ENCODE measurements at places on chromosomes 1 and 21.

- no peak for DNase-seq
These were observed 1.8 kb downstream of the LAMB3 start for GRCh38 chr1:209650454-209650853.

DNA sequence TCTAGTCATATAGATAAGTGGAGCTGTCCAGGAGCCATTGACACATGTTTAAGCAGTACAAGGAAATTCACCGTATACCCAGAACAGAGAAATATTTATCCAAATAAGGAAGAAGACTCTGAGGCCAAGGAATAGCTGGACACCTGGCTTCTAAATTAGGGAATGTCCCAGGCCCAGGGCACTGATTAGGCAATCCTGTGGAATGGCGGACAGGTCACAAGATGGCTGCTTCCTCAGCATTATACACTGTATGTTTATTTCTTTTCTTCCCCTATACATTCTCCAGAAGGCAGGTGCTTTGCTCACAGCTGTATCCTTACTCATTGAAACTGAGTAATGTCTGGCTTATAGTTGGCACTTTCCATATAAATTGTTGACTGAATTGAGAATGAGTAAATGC is 59.4 kb downstream of the ST6GALNAC3 start:
- no peak for DNase-seq

GRCh38 chr1:203681739-203682138 is 55.1 kb downstream of the ATP2B4 start:
- no peak for DNase-seq

- DNase-seq: no peak
These were observed 6.7 kb upstream of the NADK start for GRCh38 chr1:1784933-1785332.

DNA sequence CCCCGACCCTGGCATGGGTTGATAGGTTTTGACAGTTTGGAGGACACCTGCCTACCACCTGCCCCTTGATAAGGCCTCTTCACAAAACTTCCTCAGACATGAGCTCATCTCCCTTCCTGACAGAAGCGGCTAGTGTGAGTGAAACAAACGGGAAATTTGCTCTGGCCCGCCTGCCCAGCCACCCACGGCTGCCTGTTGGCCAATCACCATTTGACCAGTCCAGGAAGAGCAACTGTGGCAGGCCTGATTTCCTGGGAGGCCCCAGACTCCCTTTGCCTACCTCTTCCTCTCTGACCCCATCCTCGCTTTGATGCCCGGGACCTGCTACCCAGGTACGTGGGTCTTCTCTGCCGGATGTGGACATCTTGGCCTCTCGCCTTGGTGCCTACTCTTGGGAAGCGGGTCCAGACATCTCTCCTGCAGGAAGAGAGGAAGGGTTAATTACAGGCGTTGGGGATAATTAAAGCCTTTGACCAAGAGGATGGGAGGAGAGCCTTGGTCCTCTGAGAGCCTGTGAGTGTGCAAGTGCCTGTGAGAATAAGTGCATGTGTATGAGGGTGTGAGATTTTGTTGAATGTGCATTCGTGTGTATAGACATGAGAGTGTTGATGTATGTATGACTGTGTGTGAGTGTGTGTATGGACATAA is 1.1 kb upstream of the EPHA2 start:
- no peak for DNase-seq

DNA sequence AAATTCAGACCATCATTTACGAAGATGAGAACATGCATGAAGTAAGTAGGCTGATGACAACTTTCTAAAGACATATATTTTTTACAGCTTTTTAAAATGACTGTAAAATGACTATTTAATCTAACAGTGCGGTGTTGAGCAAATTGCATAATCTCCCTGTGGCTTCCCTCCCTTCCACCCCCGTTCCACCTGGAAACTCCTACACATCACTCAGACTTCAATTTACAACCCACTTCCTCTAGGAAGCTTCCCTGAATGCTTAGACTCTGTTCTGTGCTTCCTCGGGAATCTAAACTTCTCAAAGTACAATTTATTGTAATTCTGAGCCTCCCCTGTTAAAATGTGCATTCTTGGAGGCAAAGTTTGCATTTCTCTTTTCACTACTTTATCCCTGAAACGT is 354.9 kb downstream of the DPYD start:
- DNase-seq: no peak

DNA sequence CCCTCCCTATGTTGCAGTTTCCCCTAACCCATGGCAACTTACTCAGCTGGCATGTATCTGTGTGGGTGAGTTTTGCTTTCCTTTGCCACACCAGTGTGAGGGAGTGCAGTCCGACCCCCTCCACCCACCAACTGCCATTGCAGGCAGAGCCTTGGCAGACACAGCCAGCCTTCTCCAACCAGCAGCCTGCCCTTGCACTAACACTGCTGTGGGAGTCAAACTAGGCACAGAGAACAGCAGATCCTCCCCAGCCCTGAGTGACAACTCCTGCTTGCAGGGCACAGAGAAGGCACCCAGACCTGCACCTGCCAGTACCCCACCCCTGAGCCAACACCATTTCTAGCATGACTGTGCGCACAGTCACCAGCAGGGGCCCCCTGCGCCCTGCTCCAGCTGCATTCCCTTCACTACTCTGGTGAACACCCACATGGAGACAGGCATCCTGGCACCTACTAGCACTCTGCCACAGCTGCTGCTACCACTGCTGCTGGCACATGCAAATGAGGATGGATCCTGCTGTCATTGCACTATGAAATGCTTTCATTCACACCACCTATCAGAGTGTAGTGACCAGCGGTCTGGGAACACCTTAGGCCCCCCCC is 98.4 kb downstream of the MAGI3 start:
- peak; percentile 20 for DNase-seq

DNA sequence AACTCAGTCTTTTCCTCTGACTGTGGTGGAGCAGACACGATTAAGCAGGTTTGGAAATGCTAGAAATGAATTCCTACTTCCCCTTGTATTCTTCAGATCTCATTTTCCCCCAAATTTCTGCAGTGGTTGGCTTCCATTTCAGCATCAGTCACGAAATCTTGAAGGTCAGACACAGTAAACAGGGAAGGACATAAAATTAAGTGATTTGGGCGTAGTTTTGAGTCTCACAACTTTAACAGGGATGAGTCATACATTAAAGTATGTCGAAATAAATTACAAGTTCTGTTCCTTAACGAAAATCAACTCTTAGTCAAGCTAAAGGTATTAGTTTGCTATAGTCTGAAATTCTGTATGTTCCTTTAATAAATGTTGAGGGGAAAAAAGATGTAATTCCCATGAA is 61.1 kb downstream of the HNRNPR start:
- no peak for DNase-seq

- DNase-seq: no peak
These were observed 79.6 kb downstream of the MAP3K21 start for GRCh38 chr1:233406994-233407631.

DNA sequence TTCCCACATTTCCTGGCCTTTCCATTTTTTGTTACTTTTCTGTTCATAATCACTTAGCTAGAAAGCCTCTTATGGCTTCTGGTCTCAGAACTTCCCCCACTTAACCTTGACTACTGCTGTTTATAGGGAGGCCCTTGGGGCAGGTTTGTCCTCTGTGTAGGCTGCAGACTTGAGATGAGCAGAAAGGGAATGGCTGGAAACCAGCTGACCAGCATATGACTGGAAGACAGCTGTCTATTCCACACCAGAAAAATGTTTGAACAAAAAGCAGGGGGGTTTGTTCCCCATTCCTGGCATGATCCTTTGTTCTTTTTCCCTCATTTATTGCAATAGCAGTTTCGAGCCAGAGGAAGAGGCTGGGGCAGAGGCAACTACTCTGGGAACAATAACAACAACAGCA is 4.9 kb upstream of the SH3D21 start:
- DNase-seq: no peak

- DNase-seq: no peak
These were observed 286.0 kb downstream of the HLX start for GRCh38 chr1:221164951-221165838.

DNA sequence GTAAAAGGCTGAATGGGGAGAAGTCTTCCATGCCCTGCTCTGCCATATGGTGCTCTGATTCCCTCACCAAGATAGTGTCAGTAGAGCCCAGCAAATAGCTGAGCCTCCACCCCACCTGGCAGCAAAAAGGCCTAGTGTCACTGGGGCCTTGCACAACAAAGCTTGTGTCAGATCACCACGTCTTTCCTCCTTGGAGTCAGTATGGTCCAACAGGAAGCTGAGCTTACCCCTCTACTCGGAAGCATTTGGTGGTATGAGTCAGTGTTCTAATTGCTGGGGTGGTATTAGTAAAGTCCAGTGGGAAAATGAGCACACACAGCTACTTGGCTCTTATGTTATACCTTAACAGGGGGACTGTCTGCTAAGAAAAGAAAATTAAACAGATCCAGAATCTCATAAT is 18.7 kb upstream of the RRP15 start:
- no peak for DNase-seq

- peak; percentile 89 for DNase-seq
These were observed 12.3 kb upstream of the SEMA4A start for GRCh38 chr1:156140879-156141707.

GRCh38 chr1:78491451-78492071 is 787 bp downstream of the PTGFR start:
- peak; percentile 40 for DNase-seq

DNA sequence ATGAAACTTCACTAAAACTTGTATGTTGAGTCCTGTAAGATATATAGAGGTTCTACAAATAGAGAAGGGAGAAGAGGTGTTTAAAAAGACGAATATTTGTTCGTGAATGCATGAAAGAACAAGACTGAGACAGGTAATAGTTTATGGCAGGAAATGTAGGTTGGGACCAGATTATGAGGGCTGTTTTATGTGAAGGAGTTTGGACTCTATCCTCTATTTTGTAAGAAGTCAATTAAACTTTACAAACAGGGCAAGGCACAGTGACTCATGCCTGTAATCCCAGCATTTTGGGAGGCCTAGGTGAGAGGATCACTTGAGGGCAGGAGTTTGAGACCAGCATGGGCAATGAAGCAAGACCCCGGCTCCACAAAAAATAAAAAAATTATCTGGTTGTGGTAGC is 5.7 kb downstream of the SLC35A3 start:
- DNase-seq: no peak

GRCh38 chr21:34668803-34669148 is at the start of gene CLIC6:
Gene CLIC6 (plus strand): TSS chr21:34668994. CDS start chr21:34669389, 395 bp downstream.
- DNase-seq: peak; percentile 76

DNA sequence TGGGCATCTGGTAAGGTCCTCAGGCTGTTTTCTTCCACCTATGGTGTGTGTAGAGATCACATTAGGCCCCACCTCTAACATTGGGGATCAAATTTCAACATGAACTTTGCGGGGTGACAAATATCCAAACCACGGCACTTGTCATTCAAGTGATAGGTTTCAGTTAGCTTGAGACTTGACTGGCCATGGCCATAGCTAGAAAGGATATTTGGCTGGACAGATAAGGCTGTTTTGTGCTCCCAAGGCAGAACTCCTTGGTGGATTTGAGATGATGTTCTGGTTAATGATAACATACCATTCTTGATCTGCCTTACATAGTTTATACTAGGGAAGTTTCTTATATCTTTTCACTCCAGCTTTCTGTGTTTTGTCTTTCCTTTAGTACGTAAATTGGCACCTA is 48.5 kb downstream of the CELF3 start:
- no peak for DNase-seq

GRCh38 chr1:174990382-174990999 is 9.3 kb upstream of the CACYBP start:
- no peak for DNase-seq

DNA sequence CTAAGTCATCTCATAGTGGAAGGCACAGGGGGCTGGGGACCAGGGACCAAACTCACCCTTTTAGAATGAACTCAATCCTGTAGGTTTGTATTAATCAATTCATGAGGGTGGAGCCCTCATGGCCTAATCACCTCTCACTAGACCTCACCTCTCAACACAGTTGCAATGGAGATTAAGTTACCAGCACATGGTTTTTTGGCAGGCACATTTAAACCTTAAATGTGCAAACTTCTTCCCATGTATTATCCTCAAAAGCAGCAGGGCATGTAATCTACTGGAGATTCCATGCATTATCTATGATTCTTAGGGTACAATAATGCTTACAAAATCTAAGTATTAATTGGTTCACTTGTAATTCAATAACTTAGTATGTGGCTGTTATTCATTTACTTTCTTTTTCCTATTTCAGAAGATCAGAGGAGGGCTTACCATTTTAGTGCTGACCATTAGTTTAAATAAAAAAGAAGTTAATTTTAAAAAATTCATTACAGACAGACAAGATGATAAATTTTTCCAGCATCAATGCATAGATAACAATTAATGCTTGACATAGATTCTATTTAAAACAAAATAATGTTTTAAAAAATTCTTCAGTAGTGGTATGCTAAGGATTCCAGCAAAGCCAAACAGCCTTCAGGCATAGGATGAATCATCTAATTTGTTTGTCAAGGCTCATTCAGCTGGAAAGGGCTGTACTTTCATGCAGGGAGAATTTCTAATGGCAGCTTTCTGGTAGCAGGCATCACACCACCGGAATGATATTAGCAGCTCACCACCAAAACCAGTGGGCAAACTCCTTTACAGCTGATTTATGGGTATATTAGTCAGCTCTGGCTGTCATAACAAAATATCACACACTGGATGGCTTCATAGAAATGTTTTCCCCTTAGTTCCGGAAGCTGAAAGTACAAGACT is 124.6 kb upstream of the ZNF648 start:
- DNase-seq: peak; percentile 46

DNA sequence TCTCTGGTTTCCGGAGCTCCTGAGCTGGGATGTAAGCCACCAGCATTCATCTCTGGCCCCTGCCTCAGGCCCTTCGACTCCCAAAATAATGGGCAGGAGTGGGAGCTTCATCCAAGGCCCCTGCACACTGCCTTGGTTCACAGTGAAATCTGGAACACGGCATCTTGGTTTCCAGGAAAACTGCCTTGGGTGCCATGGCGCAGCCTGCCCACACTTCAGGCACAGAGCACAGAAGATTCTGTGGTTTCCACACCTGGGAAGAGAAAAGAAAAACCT is 48.8 kb upstream of the POFUT2 start:
- no peak for DNase-seq

DNA sequence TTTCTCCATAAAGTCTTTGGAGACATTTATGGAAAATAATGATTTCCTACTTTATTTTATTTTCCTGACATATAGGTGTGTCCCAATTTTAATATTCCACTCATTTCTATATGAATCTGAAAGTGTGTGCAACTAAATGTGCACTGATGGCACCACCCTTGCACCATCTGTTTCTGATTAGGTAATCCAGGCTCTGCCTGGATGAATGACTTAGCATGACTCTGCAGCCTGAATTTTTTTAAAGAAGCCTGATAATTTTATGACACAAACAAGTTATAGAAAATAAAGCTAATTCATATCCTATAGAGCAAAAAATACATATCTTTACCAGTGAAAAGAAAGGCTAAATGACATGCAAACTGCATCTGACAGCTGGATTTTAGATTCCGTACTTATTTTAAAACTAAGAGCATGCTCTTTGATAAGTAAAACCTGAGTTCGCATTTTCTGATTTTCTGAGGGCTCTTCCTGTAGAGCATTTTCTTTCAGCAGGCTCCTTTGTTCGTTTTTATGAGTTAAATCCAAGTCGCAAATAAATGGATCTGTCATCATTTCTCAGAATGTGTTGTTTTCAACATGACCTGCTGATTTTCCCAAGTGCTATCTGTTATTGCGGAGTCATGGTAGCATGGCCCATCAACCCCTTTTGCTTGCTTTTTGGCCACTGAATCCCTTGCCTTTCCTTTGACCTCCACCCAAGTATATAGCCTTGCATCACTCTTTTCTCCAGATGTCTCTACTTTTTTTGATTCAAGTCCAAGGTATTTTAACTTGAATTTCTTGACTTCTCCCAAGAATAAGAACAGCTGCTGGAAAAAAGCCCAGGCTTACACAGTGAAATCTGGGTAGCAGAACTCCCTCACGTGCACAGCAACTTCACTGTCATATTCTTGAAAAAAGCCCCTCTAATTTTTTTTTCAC is 52.8 kb upstream of the LYPLAL1 start:
- DNase-seq: no peak

Data from iPS-NIHi11 (cell line).